PC-3 (cell line): ENCODE measurements at places on chromosomes 12 and 14. TPM values are rescaled to one million over a fixed set of nuclear protein-coding genes. Genes with fewer than 3 reads are reported as not detected.

DNA sequence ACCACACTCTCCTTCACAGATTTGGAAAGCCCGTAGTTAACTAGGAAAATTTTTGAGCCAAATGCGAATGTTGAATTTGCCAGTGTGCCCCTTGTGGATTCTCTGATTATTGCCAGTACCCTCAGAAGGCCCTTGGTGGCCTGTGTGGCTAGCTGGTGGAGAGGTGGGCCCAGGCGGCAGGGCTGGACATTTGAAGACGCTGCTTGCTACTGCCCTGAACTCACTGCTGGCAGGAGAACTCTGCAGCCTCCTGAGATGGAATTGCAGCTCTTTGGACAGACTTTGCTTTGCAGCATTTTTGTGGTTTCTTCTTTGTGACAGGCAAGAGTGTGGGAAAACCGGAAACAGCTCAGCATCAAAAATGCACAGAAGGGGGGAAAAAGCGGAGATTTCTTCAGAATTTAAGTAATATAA, 97.6 kb downstream of the TGFB3 start:
- no peaks in the 10 kb centered on the region for H3K27me3 ChIP-seq
- peaks cover 16% of the 10 kb centered on the region for H3K4me1 ChIP-seq
- no peak overlapping the region for H3K4me3 ChIP-seq
- H3K27ac ChIP-seq, result no peak overlapping the region

- no peaks in the 10 kb centered on the region for H3K36me3 ChIP-seq
- H3K27ac ChIP-seq, result no peak overlapping the region
- peaks cover 9% of the 10 kb centered on the region; the same call in 1 of the 2 replicates for H3K27me3 ChIP-seq
- DNase-seq, result no peak
These were observed 46.2 kb upstream of the RIMBP2 start for GRCh38 chr12:130762319-130762675.

The TNFAIP2 gene
- 80.7 and 87.3 TPM in 2 replicates for total RNA-seq

DNA sequence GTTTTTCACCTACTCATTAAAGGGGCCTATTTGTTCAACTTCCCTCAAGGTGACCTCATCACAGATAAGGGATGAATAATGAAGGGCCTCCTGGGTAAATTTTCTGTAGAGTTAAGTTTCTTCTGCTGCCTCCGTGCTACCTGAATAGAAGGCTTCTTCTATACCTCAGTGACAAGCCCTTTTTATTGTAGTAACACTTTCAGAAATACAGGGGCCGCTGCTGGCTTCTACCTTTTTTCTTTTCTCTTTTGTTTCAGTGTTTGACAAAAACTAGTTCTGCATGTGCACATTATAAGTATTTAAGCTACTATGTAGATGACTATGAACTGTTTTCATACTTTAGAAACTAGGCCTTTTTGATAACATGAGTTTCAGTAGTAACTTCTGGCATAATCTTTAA, 207.0 kb downstream of the NAV3 start:
- H3K27me3 ChIP-seq, result no peaks in the 10 kb centered on the region
- DNase-seq, result no peak
- H3K27ac ChIP-seq, result no peak overlapping the region
- no peak overlapping the region for H3K4me3 ChIP-seq
- no peaks in the 10 kb centered on the region for H3K4me1 ChIP-seq

GRCh38 chr12:120213758-120214157, 12.8 kb upstream of the RPLP0 start:
- H3K4me3 ChIP-seq, result no peak overlapping the region
- peaks cover 75% of the 10 kb centered on the region for H3K36me3 ChIP-seq
- DNase-seq, result no peak
- H3K27me3 ChIP-seq, result no peaks in the 10 kb centered on the region
- H3K4me1 ChIP-seq, result no peaks in the 10 kb centered on the region

The ZFHX2 gene
- total RNA-seq, result 0.55 and 1.4 TPM in 2 replicates

DNA sequence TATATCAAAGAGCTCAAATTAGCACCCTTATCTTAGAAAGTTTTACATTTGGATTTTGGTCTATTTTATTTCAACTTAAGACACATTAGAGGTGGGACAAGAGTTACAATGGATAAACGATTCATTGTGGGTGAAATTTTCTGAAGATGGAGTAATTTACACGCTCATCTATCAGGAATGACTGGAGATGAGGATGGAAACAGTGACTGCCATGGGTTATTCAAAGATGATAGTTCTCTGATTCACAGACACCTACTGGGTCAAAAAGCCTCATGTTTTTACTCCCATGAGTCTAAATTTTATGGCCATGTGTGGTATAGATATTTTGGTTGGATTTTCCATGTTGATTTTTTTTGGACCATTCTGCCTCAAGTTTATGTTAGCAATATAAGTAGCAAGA, 22.1 kb downstream of the SAMD4A start:
- peaks cover 51% of the 10 kb centered on the region for H3K4me1 ChIP-seq
- no peak overlapping the region for H3K4me3 ChIP-seq
- peak; percentile 71 for DNase-seq
- H3K36me3 ChIP-seq, result peaks cover 12% of the 10 kb centered on the region
- peak overlapping the region; percentile 10 for H3K27ac ChIP-seq

The OASL gene
- 6.4 and 7.6 TPM in 2 replicates for total RNA-seq

DNA sequence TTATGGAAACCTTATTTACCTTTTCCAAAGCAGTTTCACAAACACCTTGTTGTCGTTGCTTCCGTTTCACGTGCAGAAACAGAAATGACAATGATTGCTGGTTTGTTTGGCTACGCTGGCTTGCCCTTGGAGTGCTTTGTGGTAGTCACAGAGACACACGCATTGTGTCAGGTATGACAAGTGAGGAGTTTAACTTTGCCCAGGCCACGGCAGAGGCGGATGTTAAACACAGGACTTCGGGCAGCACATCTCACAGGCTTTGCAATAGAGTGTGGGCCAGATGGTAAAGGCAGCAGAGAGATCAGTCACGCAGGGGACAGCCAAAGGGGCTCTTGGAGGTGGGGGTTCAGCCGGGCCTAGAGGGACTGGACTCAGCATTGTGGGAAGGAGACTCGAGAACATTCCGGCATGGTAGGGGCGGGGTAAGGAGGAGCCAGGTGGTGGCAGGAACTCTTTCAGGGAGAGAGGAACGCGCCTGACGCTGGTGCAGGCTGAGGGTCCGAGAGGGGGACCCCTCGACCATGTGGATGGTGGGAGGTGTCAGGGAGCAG, 59.8 kb upstream of the KCNA1 start:
- DNase-seq, result no peak
- H3K27ac ChIP-seq, result no peak overlapping the region
- no peaks in the 10 kb centered on the region for H3K36me3 ChIP-seq
- H3K4me3 ChIP-seq, result no peak overlapping the region
- H3K27me3 ChIP-seq, result no peaks in the 10 kb centered on the region
- no peaks in the 10 kb centered on the region for H3K4me1 ChIP-seq

DNA sequence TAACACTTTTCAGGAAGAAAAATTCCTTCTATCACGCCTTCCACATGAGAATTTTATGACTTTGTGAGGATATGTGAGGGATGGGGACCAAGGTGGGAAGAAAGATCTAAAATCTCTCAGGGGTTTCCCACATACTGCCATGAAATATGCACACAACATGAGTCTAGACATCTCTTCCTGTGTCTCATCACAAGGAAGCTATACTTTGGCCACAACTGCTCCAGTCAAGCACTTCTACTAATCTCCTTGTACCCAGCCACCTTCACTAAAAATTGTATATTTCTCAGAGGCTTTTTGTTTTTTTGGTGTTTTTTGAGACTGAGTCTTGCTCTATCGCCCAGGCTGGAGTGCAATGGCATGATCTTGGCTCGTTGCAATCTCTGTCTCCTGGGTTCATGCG, 3.2 kb downstream of the OSBPL8 start:
- no peak for DNase-seq
- no peak overlapping the region for H3K27ac ChIP-seq
- H3K4me1 ChIP-seq, result peaks cover 39% of the 10 kb centered on the region
- no peaks in the 10 kb centered on the region for H3K36me3 ChIP-seq
- no peaks in the 10 kb centered on the region for H3K27me3 ChIP-seq

- H3K36me3 ChIP-seq, result no peaks in the 10 kb centered on the region
- peak; percentile 38 for DNase-seq
- no peaks in the 10 kb centered on the region for H3K27me3 ChIP-seq
- H3K27ac ChIP-seq, result no peak overlapping the region
These were observed 1.5 kb downstream of the AQP6 start for GRCh38 chr12:49974231-49974675.

GRCh38 chr14:41548666-41549065, 58.0 kb upstream of the LRFN5 start:
- H3K4me1 ChIP-seq, result peaks cover 26% of the 10 kb centered on the region
- no peaks in the 10 kb centered on the region for H3K27me3 ChIP-seq
- H3K4me3 ChIP-seq, result no peak overlapping the region
- H3K36me3 ChIP-seq, result no peaks in the 10 kb centered on the region
- 0 out of 2 replicates have a peak overlapping the region, but pooled peaks have one; percentile 90 for H3K27ac ChIP-seq

DNA sequence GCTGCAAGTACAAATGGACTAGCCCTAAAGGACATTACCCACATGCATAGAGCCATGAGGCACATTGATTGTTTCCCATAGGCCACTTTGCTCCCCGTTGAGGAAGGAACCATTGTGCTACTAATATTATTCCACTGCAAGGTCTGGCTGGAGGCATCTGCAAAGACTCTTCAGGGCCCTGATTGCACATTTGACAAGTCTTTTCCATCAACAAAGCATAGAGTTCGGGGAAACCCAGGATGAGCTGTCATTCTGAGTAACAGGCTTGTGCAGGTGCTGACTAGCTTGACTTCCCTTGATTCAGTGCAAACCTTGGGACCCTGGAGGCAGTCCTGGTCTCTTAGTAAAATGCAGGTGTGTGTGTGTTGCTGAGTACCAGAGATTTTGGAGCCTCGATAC, 73.8 kb downstream of the SUSD6 start:
- H3K4me3 ChIP-seq, result no peak overlapping the region
- H3K4me1 ChIP-seq, result peaks cover 17% of the 10 kb centered on the region
- H3K27ac ChIP-seq, result peak overlapping the region; percentile 69
- DNase-seq, result peak; percentile 77
- no peaks in the 10 kb centered on the region for H3K27me3 ChIP-seq
- H3K36me3 ChIP-seq, result no peaks in the 10 kb centered on the region

DNA sequence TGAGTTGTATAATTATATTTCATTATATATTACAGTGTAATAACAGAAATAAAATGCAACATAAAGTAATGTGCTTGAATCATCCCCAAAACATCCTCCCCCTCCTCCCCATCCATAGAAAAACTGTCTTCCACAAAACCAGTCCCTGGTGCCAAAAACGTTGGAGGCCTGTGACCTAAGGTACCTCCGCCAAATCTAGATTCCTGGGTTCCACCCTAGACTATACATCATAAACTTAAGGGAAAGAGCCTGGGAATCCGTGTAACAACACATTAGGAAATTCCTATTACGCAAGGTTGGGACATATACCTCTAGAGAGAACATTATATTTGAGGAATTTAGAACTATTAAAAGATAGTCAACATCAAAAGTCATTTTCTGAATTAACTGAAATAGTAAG, 38.0 kb downstream of the SPPL3 start:
- no peaks in the 10 kb centered on the region for H3K27me3 ChIP-seq
- no peak overlapping the region for H3K27ac ChIP-seq
- H3K4me3 ChIP-seq, result no peak overlapping the region
- H3K4me1 ChIP-seq, result peaks cover 8% of the 10 kb centered on the region
- H3K36me3 ChIP-seq, result no peaks in the 10 kb centered on the region

GRCh38 chr14:76920331-76921087, 94.3 kb downstream of the LRRC74A start:
- H3K36me3 ChIP-seq, result no peaks in the 10 kb centered on the region
- no peaks in the 10 kb centered on the region for H3K27me3 ChIP-seq
- peak overlapping the region; percentile 97 for H3K27ac ChIP-seq
- H3K4me1 ChIP-seq, result peaks cover 46% of the 10 kb centered on the region
- no peak overlapping the region; the same call in 1 of the 2 replicates for H3K4me3 ChIP-seq

The CIROP gene
- total RNA-seq, result not detected in 2 replicates

The STAC3 gene
- 1.4 and 1.8 TPM in 2 replicates for total RNA-seq

DNA sequence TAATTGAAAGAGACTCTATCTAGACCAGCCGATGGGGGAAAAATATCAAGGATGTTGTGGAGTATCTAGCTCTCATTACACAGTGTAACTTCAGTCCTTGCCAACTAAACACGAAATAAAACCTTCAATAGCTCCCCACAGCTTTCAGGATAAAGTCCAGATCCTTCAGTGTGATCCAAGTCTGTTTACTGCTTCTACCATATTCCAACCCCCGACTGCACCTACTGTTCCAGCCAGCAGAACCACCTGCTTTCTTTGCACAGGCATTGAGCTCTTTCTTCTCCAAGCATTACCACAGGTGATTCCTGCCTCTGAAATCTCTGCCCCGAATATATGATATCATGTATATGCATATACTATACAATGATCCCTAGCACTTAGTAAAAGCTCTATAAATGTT, 2.2 kb upstream of the LRRC23 start:
- H3K36me3 ChIP-seq, result no peaks in the 10 kb centered on the region
- H3K4me3 ChIP-seq, result no peak overlapping the region
- no peak for DNase-seq
- H3K27me3 ChIP-seq, result no peaks in the 10 kb centered on the region
- no peak overlapping the region for H3K27ac ChIP-seq

GRCh38 chr12:72276181-72276805, 4.1 kb downstream of the TRHDE start:
- no peaks in the 10 kb centered on the region for H3K27me3 ChIP-seq
- no peaks in the 10 kb centered on the region for H3K36me3 ChIP-seq
- peak; percentile 67 for DNase-seq
- H3K4me3 ChIP-seq, result peak overlapping the region; percentile 98
- H3K4me1 ChIP-seq, result peaks cover 63% of the 10 kb centered on the region

DNA sequence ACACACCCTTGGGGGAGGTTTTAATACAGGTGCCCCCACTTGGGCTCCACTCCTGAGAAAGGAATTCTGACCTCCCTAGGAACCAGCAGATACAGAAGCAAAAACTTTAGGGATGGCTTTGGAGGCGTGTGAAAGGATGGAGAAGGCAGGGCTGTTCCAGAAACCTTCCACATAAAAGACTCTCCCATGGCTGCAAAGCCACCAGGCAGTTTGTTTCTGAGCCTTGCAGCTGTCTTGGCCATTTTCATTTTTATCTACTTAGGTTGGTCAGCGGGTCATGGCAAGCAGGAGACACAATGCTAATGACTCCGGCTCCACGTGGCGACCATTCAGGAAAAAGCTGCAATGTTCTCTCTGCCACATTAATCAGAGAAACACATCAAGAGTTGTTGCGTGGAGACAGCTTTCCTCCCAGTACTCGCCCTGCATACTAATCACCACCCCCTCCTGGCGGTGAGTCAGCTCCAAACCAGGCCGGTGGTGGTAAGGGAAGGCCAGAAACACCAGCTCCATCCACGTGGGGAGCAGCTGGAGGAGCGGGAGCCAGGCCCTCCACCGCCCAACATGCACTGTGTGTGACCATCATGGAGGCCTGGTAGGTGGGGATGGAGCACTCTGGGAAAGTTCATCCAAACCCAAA, 30.9 kb upstream of the IRF2BPL start:
- H3K4me1 ChIP-seq, result peaks cover 11% of the 10 kb centered on the region
- peaks cover 5% of the 10 kb centered on the region; the same call in 1 of the 2 replicates for H3K36me3 ChIP-seq
- DNase-seq, result peak; percentile 95
- H3K27me3 ChIP-seq, result no peaks in the 10 kb centered on the region
- H3K4me3 ChIP-seq, result no peak overlapping the region
- peak overlapping the region; percentile 34 for H3K27ac ChIP-seq

The SMIM41 gene
- total RNA-seq, result not detected in 2 replicates

The PMCH gene
- not detected in 2 replicates for total RNA-seq

GRCh38 chr14:58772794-58773620, 135.2 kb downstream of the DACT1 start:
- no peaks in the 10 kb centered on the region for H3K4me1 ChIP-seq
- H3K4me3 ChIP-seq, result no peak overlapping the region
- no peak for DNase-seq
- no peak overlapping the region for H3K27ac ChIP-seq

The SLC24A4 gene
- total RNA-seq, result not detected in 2 replicates

- peaks cover 7% of the 10 kb centered on the region; the same call in 1 of the 2 replicates for H3K4me1 ChIP-seq
- peak overlapping the region; percentile 63 for H3K4me3 ChIP-seq
- peak; percentile 25 for DNase-seq
- H3K36me3 ChIP-seq, result no peaks in the 10 kb centered on the region
These were observed 467 bp downstream of the KCNK13 start for GRCh38 chr14:90062127-90062794.

- no peaks in the 10 kb centered on the region for H3K36me3 ChIP-seq
- DNase-seq, result no peak
- no peak overlapping the region for H3K27ac ChIP-seq
- H3K4me1 ChIP-seq, result no peaks in the 10 kb centered on the region
These were observed 1242.2 kb upstream of the TMEM132C start for GRCh38 chr12:127024791-127025190.
